NCI-H2081 treated with DMSO at 0.1 percent for 48 hours (cell line): ENCODE measurements at places on chromosomes 1 and 21.

- no peak for DNase-seq
Observed at GRCh38 chr21:16797540-16797939, 715.3 kb upstream of the CXADR start.

GRCh38 chr1:236103646-236104218 is 38.6 kb upstream of the GPR137B start:
- DNase-seq = peak; percentile 47

- no peak for DNase-seq
Observed at GRCh38 chr21:31921079-31921478, 48.3 kb downstream of the HUNK start.

- DNase-seq = peak; percentile 36
Observed at GRCh38 chr1:41936107-41936506, 17.4 kb upstream of the HIVEP3 start.

- DNase-seq = no peak
Observed at GRCh38 chr1:201766131-201766866, 62.7 kb upstream of the IPO9 start.

- no peak for DNase-seq
Observed at GRCh38 chr1:209420276-209420675, 163.2 kb upstream of the CAMK1G start.

DNA sequence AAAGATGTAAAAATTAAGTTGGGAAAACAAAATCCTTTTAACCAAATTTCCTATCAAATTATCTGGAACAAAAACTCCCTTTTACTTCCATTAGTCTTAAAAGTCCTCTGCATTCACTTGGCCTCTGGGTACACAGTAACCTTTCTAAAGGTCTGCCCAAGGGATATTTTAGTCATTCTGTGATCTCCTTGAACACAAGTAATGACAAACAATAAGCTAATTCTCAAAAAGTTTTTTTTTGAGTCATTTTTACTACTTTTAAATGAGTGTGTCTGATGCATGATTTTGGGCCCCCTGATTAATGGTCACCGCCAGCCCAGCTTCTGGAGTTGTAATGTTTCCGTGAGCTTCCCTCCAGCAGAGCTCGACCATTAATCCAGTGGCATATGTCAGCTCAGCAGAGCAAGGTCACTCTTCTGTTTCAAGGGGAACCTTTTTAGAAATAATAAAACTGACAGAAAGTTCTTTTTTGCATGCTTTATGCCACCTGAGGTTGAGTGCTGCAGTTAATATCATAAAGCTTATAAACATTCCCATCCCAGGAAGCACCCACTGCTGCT is 14.3 kb downstream of the SAMSN1 start:
- no peak for DNase-seq

DNA sequence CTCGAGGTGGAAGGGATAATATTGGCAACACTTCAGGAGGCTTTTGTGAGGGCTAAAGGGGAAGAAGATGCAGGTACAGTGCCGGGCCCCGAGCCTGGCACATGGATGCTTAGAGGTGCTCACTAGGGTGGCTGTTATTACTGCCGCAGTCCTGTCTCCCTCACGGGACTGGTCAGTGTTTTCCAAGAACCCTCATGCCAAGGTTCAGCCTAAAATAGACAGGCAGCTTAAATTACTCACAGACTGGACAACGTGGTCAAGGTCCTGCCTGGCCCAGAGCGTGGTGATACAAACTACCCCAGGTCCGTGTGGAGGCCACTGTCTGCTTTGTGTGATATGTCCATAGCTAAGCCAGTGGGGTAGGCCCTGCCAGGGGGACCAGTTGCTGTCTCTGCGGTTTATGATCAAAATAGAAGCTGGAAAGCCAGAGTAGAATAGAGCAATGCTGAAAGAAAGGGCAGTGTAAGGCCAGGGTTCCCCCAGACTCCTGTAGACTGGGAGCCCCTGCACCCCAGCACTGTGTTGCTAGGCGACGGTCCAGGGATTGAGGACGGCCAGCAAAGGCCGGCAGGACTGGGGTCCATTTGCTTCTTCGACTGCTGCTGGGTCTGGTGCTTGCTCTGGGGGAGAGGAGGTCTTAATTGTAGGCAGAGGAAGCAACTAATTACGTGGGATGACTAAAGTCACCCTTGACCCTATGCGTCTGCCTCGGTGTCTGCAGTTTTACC is 36.1 kb downstream of the ELAPOR1 start:
- DNase-seq = no peak

GRCh38 chr1:76620371-76620770 is 246.9 kb upstream of the ST6GALNAC5 start:
- no peak for DNase-seq

- no peak for DNase-seq
Observed at GRCh38 chr1:38022810-38023209, 10.3 kb downstream of the UTP11 start.

DNA sequence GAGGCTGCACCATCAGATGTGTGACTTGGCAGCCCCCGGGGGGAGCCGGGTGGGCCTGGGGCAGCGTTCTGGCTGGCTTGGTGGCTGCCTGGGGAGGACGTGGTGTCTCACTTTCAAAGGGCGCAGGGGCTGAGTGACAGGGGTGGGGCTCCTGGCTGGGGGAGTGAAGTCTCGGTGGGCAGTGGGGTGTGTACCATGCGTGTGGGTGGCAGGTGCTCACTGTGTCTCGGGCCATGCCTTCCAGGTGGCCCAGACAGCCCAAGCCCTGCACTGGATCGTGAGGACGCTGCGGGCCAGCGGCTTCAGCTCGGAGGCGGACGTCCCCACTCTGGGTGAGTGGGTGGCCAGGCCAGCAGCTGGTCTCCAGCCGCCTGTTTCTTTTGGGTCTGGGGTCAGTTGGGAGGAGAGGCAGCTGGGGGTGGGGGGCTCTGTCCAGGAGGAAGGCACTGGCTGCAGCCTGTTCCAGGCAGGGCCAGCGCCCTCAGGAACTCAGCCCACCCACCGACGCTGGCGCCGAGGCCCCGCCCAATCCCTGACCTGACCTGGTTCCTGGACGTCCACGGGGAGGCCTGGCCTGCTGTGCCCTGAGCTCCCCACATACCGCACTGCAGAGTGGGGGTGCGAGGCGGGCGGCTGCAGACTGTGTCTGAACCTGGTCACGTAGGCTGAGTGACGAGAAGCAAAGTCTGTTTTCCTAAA is 30.6 kb upstream of the LRRC3 start:
- DNase-seq = no peak

GRCh38 chr1:36099681-36100341 is 11.1 kb downstream of the ADPRS start:
- no peak for DNase-seq

DNA sequence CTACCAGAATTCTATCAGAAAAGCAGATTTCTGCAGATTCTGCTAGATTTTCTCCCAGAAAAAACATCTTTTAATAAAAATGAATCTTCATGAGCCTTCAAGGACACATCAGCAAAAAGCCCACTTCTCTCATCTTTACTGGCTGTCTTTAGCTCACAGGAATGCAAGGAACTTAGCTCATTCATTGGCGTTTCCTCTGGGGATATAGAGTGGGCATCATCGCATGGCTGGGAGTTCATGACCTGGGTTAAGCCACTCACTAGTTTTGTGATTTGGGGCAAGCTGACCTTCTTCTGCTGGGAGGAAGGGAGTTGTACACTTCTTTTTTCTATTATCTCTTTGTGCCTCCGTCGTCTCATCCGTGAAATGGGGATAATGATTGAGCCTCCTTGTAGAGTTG is 149.7 kb downstream of the KAZN start:
- no peak for DNase-seq

DNA sequence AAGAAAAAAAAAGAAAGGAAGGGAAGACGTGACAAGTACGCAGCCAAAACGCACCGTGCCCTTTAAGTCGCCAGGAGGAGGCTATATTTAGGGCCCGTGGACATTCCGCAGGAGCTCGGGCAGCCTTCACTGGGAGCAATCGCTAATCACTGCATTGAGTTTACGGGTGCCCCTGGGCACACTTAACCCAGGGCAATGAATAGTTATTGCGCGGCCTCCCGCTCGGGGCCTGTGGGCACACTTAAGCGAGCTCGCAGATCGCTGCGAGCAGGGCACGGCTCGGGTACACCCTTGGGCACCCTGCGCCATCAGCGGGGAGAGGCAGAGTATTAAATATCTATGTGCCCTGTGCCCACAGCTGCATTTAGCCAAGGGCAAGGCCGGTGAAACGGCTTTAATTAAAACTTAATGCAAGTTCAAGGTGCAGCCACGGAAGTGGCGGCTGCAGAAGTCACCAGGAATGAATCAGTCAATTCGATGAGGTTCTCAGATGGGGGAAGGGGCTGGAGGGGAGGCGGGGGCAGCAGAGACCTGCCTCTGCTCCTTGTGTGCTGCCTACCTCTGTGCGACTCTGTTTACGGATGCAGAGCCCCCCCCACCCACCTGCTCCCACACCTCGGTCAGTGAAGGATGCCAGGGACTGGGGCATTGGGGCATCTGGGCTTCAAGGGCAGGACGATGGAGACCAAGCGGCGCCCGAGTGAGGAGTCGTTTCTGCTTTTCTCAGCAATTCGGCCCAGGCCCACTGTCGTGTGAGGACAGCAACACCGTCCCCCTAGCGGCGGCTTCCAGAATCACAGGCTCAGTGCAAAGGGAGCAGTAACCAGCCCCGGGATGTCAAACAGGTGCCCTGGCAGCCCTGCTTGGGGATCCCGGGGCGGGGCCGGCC is 51.8 kb upstream of the TARDBP start:
- no peak for DNase-seq

DNA sequence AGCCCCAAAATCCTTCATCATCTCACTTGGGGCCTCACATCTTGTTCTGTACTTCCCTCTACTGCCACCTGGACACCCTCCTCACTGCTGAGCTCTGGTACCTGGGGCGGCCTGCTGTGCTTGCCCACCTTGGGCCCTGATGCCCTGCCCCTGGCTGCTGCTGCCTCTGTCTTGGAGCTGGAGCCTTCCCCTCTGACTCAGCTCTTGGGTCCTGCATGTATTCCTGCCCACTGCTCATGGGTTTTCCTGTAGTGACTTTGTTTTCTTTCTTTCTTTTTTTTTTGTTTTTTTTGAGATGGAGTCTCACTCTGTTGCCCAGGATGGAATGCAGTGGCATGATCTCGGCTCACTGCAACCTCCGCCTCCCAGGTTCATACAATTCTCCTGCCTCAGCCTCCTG is 37.5 kb downstream of the TRAPPC10 start:
- DNase-seq = no peak

GRCh38 chr1:94709891-94710581 is 110.1 kb upstream of the SLC44A3 start:
- DNase-seq = no peak
